IPS DF 6.9 (cell line): ENCODE measurements at places on chromosomes 2 and 18.

DNA sequence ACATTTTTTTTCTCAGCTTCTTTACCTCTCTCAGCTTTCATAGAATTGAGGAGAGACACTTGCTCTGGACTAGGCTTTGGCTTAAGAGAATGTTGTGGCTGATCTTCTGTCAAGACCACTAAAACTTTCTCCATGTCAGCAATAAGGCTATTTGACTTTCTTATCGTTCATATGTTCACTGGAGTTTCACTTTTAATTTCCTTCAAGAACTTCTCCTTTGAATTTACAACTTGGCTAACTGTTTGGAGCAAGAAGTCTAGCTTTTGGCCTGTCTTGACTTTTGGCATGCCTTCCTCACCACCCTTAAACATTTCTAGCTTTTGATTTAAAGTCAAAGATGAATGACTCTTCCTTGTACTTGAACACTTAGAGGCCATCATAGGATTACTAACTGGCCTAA, 104.4 kb upstream of the SLC39A10 start:
- H3K27ac ChIP-seq: no peak overlapping the region
- H3K4me1 ChIP-seq: no peaks in the 10 kb centered on the region
- no peak overlapping the region for H3K4me3 ChIP-seq
- no peaks in the 10 kb centered on the region for H3K27me3 ChIP-seq
- no peak for DNase-seq

GRCh38 chr2:189412330-189412953, 28.8 kb upstream of the WDR75 start:
- H3K27me3 ChIP-seq: no peaks in the 10 kb centered on the region
- no peaks in the 10 kb centered on the region for H3K4me1 ChIP-seq
- H3K36me3 ChIP-seq: no peaks in the 10 kb centered on the region
- no peak overlapping the region for H3K4me3 ChIP-seq
- no peak for DNase-seq
- no peak overlapping the region for H3K27ac ChIP-seq

DNA sequence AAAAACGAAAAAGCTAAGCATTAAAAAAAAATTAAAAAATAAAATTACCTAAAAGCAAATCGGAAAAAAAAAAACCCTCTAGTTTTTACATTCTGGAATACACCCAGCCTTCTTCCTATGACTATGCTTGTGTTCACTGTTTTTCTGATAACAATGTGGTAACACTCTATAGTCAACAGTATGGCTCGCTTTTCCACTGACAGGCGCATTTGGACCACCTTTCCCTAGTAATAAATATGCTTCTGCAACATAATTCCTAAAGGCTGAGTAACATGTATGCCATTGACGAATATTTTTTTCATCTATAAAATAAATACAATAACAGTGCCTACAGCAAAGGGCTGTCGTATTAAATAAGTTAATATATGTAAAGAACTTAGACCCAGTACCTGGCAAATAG, 27.9 kb downstream of the NOL10 start:
- no peak for DNase-seq
- no peak overlapping the region for H3K27ac ChIP-seq
- H3K4me1 ChIP-seq: no peaks in the 10 kb centered on the region
- H3K36me3 ChIP-seq: peaks cover 9% of the 10 kb centered on the region
- no peaks in the 10 kb centered on the region for H3K27me3 ChIP-seq

DNA sequence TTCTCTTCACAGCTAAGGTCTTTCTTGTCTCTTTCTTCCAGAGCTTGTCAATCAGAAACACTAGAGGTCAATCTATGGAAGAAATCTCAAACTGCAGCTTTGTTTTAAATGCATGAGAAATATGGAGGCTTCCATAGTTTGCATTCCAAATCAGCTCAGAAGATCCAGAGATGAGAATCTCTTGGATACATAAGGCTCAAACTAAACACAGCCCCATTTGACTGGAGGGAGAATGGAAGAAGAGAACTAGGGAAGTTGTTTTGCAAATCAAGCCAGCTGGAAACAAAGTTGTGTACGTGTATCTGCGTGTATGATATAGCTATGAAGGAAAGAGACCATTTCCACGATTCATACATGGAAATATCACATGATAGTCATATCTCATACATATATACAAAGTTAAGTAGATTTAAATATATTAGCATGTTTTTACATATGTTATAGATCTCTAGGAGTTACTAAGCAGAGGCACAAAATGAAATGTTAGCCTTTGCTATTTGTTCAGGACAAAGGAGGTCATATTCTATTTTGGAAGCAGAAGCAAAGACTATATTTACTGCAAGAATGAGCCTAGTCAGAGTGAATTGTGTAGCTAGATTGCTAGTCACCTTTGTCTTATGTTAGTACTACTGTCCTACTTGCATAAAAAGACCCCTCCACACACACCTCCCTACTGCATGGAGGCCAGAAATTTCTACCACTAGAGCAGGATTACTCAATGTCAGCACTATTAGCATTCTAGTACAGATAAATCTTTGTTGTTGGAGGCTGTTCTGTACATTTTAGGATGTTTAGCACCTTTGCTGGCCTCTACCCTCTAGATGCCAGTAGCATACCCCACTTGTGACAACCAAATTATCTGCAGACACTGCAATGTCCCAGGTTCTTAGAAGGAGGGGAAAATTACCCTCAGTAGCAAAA, 303.5 kb upstream of the CHAC2 start:
- H3K4me1 ChIP-seq: no peaks in the 10 kb centered on the region
- H3K27me3 ChIP-seq: no peaks in the 10 kb centered on the region
- no peak overlapping the region for H3K27ac ChIP-seq

DNA sequence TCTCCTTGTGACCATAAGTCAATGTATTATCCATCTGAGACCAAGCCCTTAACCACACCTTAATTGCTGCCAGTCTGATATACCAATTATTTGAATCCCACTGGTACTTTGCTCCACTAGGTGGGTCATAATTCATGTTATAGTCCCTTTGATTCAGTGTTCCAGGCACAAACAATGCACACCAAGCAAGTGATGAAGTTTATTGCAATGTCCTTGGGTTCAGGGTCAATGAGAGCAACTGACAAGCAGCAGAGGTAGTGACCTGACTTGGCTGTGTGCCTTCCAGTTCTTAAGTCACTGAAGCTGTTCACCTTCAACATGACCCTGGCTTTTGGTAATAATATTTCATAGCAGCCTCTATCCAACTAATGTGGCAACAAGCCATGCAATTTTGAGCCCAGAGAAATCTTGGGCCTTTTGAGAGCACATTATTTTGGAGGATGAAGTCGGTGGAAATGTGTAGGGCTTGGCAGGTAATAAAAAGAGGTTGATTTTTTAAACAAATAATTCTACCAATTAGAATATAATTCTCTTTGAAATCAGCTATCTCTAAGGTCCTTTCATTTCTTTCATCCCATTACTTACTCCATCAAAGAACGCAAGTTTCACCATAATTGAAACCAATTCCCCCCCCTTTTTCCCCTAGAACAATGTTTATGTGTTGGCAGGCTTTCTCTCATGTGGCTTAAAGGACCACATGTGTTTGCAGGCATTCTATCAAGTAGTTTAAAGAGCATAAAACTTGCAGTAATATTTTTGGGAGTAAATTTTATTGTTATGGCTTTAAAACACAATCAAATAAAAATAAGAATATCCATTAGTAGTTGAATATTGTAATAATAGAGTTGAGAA, 3.1 kb upstream of the CPO start:
- H3K27ac ChIP-seq: no peak overlapping the region
- no peak overlapping the region for H3K4me3 ChIP-seq
- H3K27me3 ChIP-seq: no peaks in the 10 kb centered on the region
- no peak for DNase-seq
- no peaks in the 10 kb centered on the region for H3K36me3 ChIP-seq

GRCh38 chr2:15391751-15392150, 169.4 kb downstream of the NBAS start:
- H3K4me1 ChIP-seq: no peaks in the 10 kb centered on the region
- H3K4me3 ChIP-seq: no peak overlapping the region
- H3K27me3 ChIP-seq: no peaks in the 10 kb centered on the region

- H3K27ac ChIP-seq: no peak overlapping the region
- no peak for DNase-seq
- H3K36me3 ChIP-seq: no peaks in the 10 kb centered on the region
- H3K27me3 ChIP-seq: no peaks in the 10 kb centered on the region
Observed at GRCh38 chr2:609881-610280, 67.3 kb downstream of the TMEM18 start.

DNA sequence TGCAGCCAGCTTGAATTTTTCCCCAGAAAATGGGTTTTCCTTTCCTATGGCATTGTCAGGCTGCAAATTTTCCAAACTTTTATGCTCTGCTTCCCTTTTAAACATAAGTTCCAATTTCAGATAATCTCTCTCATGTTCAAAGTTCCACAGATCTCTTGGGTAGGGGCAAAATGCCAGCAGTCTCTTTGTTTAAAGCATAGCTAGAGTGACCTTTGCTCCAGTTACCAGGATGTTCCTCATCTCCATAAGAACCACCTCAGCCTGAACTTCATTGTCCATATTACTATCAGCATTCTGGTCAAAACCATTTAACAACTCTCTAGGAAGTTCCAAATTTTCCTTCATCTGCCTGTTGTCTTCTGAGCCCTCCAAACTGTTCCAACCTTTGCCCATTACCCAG, 68.3 kb downstream of the SGPP2 start:
- H3K4me3 ChIP-seq: no peak overlapping the region
- no peaks in the 10 kb centered on the region for H3K36me3 ChIP-seq
- H3K27me3 ChIP-seq: no peaks in the 10 kb centered on the region
- no peaks in the 10 kb centered on the region for H3K4me1 ChIP-seq

- no peak for DNase-seq
- no peak overlapping the region for H3K27ac ChIP-seq
- no peak overlapping the region for H3K4me3 ChIP-seq
- H3K36me3 ChIP-seq: no peaks in the 10 kb centered on the region
- no peaks in the 10 kb centered on the region for H3K27me3 ChIP-seq
Observed at GRCh38 chr18:3329872-3330271, 67.9 kb downstream of the MYL12B start.

GRCh38 chr2:59706729-59707128, 846.7 kb downstream of the BCL11A start:
- no peaks in the 10 kb centered on the region for H3K4me1 ChIP-seq
- no peaks in the 10 kb centered on the region for H3K27me3 ChIP-seq
- H3K36me3 ChIP-seq: no peaks in the 10 kb centered on the region
- no peak overlapping the region for H3K4me3 ChIP-seq
- H3K27ac ChIP-seq: no peak overlapping the region

DNA sequence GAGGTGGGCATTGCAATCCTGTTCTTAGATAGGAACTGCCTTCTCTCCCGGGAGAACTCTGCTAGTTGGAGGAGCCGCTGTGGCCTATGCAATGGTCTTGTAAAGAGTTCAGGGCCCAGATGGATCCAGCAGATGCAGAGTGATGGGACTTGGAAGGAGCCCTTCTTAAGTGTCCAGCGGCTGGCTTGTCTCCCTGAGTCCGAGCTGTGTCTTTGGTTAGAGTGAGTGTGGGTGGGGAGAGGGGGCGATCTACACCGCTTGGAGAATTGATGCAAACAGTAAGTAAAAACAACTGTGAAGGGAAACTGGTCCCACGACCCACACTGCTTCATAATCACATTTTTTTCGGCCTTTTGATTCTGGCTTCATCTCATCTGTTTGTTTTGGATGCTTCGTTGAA, 89.8 kb upstream of the CYRIA start:
- no peaks in the 10 kb centered on the region for H3K36me3 ChIP-seq
- H3K27me3 ChIP-seq: no peaks in the 10 kb centered on the region
- H3K4me1 ChIP-seq: no peaks in the 10 kb centered on the region
- DNase-seq: no peak

GRCh38 chr2:233059547-233059796, 670 bp upstream of the INPP5D start:
- DNase-seq: no peak
- peaks cover 1% of the 10 kb centered on the region; the same call in 1 of the 2 replicates for H3K4me1 ChIP-seq
- H3K4me3 ChIP-seq: no peak overlapping the region
- no peaks in the 10 kb centered on the region for H3K27me3 ChIP-seq

DNA sequence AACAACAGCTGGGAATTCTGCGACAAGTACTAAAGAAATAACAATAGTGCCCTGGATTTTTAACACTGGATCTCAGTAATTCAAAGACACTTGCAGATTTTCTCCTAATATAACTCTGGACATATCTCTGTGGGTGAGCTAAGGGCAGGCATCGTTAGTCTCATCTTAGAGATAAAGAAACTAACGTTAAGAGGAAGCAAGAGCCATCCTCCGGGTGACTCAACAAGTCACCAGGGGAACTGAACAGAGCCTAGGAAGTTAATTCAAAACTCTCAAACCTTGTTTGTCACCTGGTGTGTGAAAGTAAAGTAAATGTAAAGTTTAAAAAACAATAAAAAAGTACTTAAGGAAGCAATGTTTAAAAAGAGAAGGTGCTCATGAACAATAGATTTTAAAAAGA, 41.6 kb upstream of the NRP2 start:
- H3K36me3 ChIP-seq: no peaks in the 10 kb centered on the region
- no peak for DNase-seq
- H3K4me3 ChIP-seq: no peak overlapping the region
- H3K27ac ChIP-seq: no peak overlapping the region
- H3K27me3 ChIP-seq: no peaks in the 10 kb centered on the region
- H3K4me1 ChIP-seq: no peaks in the 10 kb centered on the region

- H3K36me3 ChIP-seq: no peaks in the 10 kb centered on the region
- DNase-seq: no peak
- H3K27me3 ChIP-seq: no peaks in the 10 kb centered on the region
- no peak overlapping the region for H3K4me3 ChIP-seq
Observed at GRCh38 chr2:168955321-168955720, 54.2 kb downstream of the G6PC2 start.

DNA sequence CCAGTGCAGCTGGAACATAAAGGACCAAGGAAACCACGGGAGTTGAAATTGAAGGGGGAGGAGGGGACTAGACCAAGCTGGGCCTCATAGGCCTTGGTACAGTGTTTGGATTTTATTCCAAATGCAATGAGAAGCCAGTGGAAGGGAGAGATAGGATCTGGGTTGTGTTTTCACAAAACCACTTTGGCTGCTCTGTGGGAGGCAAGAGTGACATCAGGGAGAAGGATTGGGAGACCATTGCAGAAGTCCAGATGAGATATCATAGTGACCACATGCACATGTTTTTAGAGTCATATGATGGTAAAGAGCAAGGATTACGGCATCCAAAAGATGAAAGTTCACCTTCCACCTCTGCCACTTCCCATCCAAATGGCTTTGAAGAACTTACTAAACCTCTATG, 210.2 kb downstream of the PAX3 start:
- no peaks in the 10 kb centered on the region for H3K36me3 ChIP-seq
- H3K27me3 ChIP-seq: no peaks in the 10 kb centered on the region
- no peak overlapping the region for H3K27ac ChIP-seq

- H3K27ac ChIP-seq: no peak overlapping the region
- no peak overlapping the region for H3K4me3 ChIP-seq
- no peak for DNase-seq
- no peaks in the 10 kb centered on the region for H3K36me3 ChIP-seq
Observed at GRCh38 chr2:13779996-13780395, 852.5 kb upstream of the LRATD1 start.

- no peak overlapping the region for H3K27ac ChIP-seq
- DNase-seq: no peak
- no peak overlapping the region for H3K4me3 ChIP-seq
- no peaks in the 10 kb centered on the region for H3K27me3 ChIP-seq
Observed at GRCh38 chr2:6787376-6787775, 78.3 kb downstream of the CMPK2 start.

DNA sequence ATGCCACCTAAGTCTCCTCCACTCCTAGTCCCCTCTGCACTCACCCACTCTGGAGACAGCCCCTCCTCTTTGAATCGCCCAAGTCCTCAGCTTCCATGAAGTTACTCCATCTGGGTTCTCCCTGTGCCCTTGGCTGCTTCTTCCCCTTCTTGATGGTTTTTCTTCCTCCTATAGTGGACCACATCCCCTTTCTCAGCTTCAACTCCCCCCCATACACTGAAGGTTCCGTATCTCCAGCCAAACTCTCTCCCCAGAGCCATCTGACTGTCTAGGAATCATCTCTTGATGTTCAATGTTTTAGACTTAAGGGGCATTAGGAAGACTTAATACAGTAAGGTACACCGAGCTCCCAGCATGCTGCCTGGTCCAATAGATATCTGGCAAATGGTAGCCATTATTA, 39.6 kb downstream of the EMX1 start:
- no peaks in the 10 kb centered on the region for H3K27me3 ChIP-seq
- no peak for DNase-seq
- H3K36me3 ChIP-seq: no peaks in the 10 kb centered on the region; the same call in 1 of the 2 replicates
- peaks cover 6% of the 10 kb centered on the region for H3K4me1 ChIP-seq
- H3K4me3 ChIP-seq: no peak overlapping the region
